Adrenal gland (tissue), 19 donors: ENCODE measurements at places on chromosomes 7 and 10. TPM values are rescaled to one million over a fixed set of nuclear protein-coding genes. Genes with fewer than 3 reads are reported as not detected.

Gene TYSND1
- total RNA-seq = 18.0 TPM

Gene ZNF786
- 13.0 TPM for total RNA-seq

- no peaks in the 10 kb centered on the region for H3K27me3 ChIP-seq
- H3K27ac ChIP-seq = no peak overlapping the region
- no peak for DNase-seq
- H3K4me1 ChIP-seq = peaks cover 4% of the 10 kb centered on the region
Measured at GRCh38 chr10:122164023-122164601, 107.0 kb upstream of the BTBD16 start.

Gene ASB15
- total RNA-seq = not detected

Gene OR2A12
- not detected for total RNA-seq

GRCh38 chr10:117138838-117139580, 939 bp upstream of the VAX1 start:
- peaks cover 86% of the 10 kb centered on the region for H3K27me3 ChIP-seq
- no peak for DNase-seq
- H3K36me3 ChIP-seq = no peaks in the 10 kb centered on the region
- no peak overlapping the region for H3K27ac ChIP-seq

DNA sequence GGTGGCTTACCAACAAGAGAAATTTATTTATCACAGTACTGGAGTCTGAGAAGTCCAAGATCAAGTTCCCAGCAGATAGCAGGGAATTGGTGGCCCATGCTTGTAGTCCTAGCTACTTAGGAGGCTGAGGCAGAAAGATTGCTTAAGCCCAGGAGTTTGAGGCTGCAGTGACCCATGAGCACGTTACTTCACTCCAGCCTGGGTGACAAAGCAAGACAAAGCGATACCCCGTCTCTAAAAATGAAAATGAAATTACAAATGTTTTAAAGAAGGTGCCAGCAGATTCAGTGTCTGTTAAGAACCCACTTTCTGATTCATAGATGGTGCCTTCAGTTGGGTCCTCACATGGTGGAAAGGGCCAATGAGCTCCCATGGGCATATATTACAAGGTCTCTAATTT, 20.6 kb upstream of the ARHGAP12 start:
- no peaks in the 10 kb centered on the region for H3K27me3 ChIP-seq
- H3K4me1 ChIP-seq = peaks cover 8% of the 10 kb centered on the region
- DNase-seq = no peak
- no peak overlapping the region for H3K4me3 ChIP-seq
